ENCODE measurements at places on chromosomes 12 and 14.

DNA sequence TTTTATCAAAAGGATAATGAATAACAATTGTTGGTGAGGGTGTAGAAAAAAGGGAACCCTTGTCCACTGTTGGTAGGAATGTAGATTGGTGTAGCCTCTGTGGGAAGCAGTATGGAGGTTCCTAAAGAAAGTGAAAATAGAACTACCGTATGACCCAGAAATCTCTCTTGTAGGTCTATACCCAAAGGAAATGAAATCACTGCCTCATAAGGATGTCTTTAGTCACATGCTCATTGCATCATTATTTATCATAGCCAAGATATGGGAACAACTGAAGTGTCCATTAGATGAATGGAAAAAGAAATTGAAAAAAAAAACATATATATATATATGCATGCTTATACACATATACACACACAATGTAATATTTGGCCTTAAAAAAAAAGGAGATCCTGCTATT is 158.8 kb upstream of the NPAS3 start:
- DNase-seq: peak; percentile 16

- no peak for DNase-seq
Observed at GRCh38 chr12:116058574-116058973, 218.9 kb downstream of the MED13L start.

- DNase-seq: no peak
Observed at GRCh38 chr12:81992461-81992860, 233.3 kb upstream of the PPFIA2 start.

DNA sequence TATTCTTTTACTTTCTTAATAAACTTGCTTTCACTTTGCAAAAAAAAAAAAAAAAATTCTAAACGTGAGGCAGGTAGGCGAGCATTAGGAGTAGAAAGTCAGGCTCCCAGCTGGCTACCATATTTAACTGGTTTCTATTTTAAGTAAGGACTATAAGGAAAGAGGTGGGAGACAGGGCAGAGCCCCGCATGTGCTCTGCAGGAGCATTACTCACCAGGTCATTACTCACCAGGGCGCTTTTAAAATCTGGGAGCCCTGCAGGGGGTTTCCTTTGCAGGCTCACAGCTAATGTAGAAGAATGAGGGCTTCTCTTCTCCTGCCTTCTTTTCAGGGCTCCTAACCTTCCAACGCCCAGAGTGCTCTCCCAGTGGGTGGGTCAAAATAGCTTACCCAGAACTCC is 14.0 kb upstream of the DPF3 start:
- no peak for DNase-seq

DNA sequence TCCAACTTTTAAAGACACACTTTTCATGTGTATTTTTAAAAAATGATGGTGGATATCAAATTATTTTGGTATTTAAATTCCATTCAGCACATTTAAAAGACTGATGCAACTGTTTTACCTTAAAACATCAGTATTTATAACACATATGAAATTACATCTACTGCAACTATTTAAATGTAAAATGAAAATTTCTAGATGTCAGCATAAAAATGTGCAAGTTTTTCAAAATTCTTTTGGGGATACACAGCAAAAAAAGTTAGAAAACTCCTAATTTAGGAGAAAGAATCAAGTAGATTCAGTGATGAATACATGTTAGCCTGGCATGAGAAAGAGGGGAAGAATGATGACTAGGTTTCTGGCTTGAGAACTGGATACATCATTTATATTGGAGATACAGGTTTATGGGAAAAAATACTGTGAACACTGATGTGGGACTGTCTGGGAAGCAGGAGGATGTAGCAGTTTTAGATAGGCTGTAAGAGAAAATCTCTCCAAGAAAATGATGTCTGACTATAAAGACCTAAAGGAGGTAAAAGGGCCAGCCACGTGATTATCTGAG is 9.2 kb downstream of the SOS2 start:
- no peak for DNase-seq

DNA sequence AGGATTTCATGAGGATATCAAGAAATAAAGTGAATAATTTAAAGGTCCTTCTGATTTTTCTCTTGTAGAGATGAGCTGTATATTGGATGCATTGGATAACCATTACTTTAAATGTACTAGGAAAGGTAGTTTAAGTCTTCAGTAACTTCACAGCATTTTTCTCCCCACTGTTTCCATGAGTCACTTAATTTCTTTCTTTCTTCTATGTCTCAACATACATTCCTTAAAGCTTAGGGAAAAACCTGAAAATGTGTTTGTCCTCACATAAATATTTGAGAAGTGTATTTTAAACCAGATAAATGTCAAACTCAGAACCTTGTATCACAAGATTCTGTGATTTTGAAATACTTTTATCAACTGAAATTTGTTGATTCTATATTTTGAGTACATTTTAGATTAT is 1970.2 kb upstream of the FLRT2 start:
- DNase-seq: no peak

GRCh38 chr14:75389679-75390078 is 38.1 kb upstream of the JDP2 start:
- no peak for DNase-seq

GRCh38 chr12:56040963-56041551 is 661 bp upstream of the RPS26 start:
- DNase-seq: no peak

GRCh38 chr12:122871851-122872780 is 23.8 kb downstream of the VPS37B start:
- peak; percentile 91 for DNase-seq

DNA sequence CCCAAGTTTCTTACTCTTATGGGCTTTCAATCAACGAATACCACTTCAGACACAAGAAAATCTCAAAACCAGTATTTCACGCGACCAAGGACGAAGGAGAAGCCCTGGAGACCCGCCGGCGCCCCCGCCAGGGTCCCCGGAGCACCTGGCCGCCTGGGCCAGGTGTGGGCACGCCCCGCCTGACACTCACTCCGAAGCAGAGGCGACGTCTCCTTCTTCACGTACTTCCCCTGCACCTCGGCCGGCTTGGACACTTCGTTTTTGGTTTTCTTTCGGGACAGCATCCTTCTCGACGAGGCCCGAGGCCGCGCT is 466 bp downstream of the SAV1 start:
- no peak for DNase-seq

DNA sequence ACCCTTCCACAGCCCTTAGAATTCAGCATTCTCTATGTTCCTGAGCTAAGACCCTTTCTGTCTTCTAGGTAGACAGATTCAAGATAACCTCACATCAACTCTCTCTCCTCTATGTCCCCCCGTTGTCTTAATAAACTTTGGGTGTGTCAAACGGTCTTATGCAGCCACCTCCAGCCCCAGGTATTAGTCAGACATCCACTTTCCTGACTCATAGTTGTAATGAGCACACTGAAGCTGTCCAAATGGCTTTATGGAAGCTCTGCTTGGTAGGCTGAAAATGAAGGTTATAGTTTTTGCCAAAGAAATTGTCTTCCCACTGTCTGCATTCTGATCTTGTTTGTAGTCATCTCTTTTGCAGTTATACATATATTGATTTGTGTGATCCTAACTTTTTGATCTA is 482.0 kb downstream of the RMST start:
- no peak for DNase-seq

GRCh38 chr12:29008786-29009185 is 140.3 kb upstream of the FAR2 start:
- DNase-seq: no peak

GRCh38 chr12:67795236-67795635 is 146.7 kb downstream of the DYRK2 start:
- DNase-seq: peak; percentile 30

GRCh38 chr14:99273766-99274345 is 1.9 kb upstream of the BCL11B start:
- DNase-seq: no peak

GRCh38 chr12:90128526-90128925 is 419.9 kb upstream of the ATP2B1 start:
- no peak for DNase-seq

DNA sequence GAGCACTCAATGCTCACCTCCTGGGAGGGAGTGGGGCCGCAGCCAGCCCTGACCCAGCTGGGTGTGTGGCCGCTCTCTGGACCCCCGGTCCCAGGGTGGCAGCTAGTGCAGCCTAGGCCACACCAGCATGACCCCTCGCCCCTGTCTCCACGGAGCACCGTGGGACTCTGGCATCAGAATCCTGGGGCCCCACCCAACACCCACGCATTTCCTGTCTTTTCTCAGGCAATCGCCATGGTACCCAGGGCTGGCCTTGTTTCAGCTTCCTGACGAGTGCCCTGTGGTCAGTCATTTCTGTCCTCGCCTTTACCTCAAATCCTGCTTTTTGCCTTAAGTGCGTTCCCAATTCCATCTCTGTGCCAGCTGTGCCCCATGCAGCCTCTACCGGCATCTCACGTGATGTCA is 15.9 kb downstream of the PACS2 start:
- DNase-seq: peak; percentile 72

DNA sequence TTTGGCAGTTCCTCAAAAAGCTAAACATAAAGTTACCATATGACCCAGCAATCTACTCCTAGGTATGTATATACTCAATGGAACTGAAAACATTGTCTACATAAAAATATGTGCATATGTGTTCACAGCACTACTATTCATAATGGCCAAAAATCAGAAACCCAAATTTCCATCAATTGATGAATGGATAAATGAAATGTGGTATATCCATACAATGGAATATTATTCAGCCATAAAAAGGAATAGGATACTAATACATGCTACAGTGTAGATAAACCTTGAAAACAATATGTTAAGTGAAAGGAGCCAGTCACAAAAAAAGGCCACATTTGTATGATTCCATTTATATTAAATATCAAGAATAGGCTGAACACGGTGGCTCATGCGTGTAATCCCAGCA is 3.4 kb downstream of the ACYP1 start:
- no peak for DNase-seq

GRCh38 chr14:69891422-69891821 is 12.2 kb downstream of the SMOC1 start:
- no peak for DNase-seq

DNA sequence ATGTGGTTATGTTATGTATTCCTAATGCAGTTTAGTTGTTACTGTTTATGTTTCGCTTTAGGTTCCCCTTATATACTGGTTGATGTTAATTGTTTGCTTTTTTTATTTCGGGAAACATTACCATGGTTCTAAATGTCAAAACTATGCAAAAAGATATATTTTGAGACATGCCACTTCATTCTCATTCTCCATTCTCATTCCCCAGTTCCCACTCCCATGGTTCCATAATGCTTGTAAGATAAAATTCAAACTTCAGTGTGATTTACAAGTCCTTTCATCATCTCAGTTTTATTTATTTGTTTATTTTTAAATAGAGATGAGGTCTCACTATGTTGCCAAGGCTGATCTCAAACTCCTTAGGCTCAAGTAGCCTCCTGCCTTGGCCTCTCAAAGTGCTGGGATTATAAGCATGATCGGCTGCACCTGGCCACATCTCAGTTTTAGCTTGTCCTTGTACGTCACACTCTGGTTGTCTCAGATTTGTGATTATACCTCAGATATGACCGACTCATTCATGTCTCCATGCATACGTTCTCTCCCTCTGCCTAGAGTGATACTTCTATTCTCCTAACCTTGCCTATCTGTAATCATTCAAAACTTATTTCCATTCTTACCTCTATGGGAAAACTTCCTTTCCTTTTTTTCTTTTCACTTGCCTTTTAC is 407.8 kb upstream of the RGS6 start:
- DNase-seq: no peak

GRCh38 chr12:116194935-116195431 is 82.5 kb downstream of the MED13L start:
- DNase-seq: no peak
